Activated CD8-positive, alpha-beta memory T cell treated with anti-CD3 and anti-CD28 coated beads for 1 hour (primary cell): ENCODE measurements at places on chromosomes 4 and X.

GRCh38 chr4:45668128-45668527 is 455.7 kb downstream of the GABRG1 start:
- no peak for DNase-seq

DNA sequence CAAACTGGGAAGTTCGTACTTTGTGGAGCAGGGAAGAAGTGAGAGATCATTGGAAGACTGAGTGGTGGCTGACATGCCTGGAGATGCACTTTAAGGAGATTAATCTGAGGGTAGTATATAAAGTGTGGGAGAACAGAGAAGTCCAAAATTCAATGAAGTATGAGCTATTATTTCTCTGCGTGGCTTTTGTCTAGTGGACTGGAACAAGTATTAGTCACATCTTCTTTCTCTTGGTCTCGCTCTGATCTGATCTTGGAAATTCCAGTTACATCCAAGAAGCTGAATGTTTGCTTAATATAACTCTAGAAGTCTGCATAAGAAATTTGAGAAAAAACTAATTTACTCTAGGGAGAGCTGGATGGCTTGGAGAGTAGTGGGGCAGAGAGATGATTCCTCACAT is 64.8 kb upstream of the NR0B1 start:
- no peak for DNase-seq

- DNase-seq: no peak
These were observed 57.1 kb upstream of the ATXN3L start for GRCh38 chrX:13376857-13377549.

DNA sequence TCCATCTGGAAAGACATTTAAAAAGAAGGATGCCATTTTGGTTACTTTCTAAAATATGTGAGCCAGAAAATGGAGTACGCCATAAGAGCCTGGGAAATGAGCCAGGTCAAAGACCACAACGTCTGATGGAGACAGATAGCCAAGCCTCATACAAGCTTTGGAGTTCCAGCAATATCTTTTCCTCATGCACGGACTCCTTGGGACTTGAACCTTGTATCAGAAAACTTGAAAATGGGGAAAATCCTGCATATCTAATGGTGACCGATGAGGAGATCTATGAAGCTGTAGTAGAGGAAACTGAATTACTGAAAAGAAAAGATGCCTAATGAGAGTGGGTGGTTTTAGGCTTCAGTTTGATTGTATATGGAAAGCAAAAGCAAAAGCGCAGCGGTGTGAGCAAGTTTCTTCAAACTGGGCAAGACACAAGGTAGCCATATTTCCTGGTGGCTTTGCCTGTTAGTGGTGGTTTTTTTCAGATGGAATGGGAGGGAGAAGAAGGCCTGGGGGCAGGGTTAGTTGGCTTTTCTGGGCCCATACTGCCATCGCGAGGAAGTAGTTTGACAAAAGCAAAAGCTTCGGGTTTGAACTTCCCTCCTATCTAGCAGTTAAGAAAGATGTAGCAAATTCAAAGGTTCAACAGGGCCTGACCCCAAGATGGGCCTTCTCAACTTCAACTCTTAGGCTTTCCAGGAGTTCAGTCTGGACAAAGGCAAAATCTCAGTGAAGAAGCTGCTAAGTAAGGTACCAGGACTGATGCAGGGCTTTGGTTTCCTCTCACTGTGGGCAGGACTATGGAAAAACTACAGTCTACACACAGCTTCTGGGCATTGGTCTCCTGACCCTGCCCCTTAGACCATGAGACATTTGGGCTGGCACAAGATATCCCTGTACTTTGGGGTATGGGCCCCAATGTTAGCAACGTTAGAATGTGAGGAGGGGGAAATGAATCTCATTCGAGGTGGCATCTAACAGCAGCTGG is 210.0 kb upstream of the STK26 start:
- peak; percentile 75 for DNase-seq

DNA sequence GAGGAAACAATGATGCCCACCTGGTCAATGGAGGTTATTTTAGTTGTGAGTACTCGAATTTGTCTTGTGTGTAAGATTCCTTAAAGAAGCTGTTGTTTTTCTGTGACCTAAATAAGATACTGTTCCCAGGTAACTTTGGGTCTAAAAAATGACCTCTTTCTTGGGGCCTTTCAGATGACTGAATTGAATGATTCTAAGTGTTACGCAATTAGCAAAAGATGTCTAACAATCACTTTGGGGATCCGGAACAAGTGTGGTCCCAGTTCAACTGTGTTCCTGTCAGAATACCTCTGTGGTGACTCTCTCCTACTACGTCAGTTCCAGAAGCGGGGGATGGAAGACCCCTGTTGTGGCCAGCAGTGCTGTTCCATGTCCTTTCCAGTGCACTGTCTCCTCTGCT is 99.4 kb downstream of the FRAS1 start:
- no peak for DNase-seq

DNA sequence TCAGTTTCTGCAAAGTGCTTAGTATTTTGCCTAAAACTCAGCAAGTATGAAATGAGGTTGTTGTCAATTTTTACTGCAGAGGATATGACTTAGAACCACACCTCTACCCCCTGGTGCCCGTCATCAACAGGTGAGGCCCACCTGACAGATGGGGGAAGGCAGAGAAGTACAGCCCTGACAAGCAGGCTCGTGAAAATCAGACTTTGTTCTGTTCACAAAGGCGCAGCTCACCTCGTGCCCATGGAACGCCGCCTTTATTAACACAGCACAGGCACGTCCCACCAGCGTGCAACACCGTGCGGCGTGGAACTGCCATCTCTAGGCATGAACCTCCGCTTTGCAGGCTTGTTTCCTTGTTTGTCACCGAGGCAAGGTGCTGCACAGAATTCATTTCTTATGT is 13.3 kb downstream of the CYP4V2 start:
- no peak for DNase-seq

DNA sequence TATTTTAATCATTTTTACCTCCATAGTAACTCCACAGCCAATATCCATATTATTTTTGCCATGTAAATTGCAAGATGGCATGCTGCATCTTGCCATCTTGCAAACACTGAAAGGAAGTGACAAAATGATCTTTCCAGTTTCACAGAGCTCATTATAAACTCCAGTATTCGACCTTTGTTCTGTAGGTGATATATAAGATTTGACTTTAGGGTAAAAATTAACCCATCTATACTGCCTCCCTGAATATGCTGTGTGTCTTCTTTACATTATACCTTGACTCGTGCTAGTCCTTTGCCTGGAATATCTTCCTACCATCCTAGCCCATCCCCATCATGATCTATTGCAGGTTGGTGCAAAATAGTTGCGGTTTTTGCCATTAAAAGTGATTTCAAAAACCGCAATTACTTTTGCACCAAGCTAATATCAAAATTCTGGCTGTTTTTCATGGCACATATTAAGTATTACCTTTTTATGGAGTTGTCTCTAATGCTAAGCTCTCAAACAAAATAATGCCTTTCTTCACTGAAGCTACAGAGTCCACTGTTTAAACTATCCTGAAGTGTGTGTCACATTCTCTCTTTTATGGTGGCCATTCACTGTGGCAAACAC is 161.1 kb downstream of the PCDH19 start:
- DNase-seq: no peak

- DNase-seq: no peak
These were observed 19.7 kb downstream of the HTRA3 start for GRCh38 chr4:8289151-8289750.

GRCh38 chrX:107714206-107714891 is 61.2 kb downstream of the TSC22D3 start:
- DNase-seq: no peak

- no peak for DNase-seq
These were observed 88.6 kb upstream of the MAD2L1 start for GRCh38 chr4:120155287-120155686.

DNA sequence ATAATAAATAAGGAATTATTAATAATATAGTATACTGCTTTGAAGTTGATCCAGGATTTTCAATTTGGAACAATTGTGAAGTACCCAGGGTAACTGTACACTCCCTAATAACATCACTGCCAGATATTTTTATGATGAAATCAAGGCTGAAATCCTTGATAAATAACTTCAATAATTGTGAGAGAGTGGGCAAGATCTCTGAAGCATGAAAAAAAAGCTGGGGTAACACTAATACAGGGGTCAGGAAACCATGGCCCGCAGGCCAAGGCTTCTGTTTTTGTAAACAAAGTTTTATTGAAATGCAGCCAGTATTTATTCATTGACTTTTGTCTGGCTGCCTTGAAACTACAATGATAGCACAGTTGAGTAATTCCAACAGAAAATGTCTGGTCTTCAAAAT is 41.6 kb downstream of the CPEB2 start:
- no peak for DNase-seq

DNA sequence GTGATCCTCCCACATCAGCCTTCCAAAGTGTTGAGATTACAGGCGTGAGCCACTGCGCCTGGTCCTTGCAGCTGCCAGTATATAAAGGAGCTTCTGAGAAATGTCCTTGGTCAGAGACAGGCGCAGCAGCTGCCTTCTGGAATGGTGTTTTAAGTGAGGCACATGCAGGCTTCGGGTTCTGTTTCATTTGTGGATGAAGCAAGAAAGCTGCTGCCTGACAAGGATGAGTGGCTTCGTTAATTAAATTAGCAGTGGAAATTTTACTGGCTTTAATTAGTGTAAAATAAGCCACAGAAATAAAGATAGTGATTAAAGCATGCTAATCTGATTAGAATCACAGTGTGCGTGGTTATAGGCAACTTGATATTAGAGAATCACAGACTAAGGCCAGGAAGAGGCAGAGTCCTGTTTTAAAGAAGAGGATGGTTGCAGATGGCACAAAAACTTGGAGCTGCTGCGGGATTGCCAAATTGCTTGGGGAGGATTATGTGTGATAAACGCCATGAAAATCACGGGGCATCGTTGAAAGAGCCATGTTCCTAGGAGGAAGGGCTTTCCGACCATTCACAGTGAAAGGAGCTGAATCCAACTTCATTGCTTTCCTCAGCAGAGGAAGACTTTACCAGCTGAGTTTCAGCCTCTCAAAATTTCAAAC is 348.4 kb upstream of the FAT1 start:
- DNase-seq: no peak

DNA sequence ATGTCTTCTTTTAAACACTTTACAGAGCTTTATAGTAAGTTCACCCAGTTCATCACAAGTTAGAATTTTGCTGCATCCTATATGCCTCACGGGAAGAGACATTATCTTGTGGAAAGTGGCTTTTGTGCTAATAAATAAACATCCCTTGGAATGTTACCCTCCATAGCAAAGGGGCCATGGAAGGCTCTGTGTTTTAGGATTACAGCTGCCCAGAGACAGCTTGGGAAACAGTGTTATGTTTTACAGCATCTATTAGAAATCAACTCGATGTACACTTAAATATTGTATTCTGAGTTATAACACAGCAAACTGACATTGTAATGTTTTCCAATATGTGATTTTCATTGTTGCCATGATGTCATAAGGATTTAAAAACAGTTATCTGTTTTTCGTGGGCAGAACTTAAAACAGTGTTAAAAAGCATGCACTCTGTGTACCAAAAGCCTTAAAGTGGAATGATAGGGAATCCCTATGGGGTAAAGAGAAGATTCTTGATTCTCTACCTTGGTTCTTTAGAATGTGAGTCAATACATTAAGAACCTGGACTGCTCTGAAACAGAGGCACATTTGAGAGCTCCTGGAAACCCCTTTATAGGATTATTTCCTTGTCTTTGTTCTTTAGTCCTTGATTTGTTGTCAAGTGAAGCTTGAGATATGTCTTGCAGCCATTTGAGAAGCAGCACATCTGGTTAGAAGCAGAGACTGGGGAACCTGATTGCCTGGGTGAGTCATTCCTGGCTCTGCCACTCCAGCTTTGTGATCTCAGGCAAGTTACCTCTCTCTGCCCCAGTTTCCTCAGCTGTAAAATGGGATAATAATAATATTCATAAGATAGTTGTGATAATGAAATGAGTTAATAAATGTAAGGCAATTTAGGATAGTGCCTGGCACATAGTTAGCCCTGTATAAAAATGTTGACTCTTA is 41.6 kb downstream of the ARHGAP10 start:
- DNase-seq: no peak

- DNase-seq: no peak
These were observed 140.0 kb upstream of the SCML1 start for GRCh38 chrX:17597327-17597726.

DNA sequence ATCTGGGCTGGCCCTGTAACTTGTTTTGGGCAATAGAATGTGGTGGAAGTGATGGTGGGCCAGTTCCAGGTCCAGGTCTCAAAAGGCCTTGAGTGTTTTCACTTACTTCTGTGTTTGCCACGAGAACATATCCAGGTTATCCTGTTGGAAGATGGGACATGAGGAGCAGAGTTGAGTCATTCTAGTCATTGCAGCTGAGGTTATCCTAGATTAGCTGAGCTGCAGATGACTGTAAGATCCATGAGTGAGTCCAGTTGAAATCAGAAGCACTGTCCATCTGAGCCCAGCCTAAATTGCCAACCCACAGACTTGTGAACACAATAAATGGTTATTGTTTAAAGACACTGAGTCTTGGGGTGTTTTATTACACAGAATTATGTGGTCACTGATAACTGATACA is 45.3 kb upstream of the RPS6KA3 start:
- DNase-seq: no peak

DNA sequence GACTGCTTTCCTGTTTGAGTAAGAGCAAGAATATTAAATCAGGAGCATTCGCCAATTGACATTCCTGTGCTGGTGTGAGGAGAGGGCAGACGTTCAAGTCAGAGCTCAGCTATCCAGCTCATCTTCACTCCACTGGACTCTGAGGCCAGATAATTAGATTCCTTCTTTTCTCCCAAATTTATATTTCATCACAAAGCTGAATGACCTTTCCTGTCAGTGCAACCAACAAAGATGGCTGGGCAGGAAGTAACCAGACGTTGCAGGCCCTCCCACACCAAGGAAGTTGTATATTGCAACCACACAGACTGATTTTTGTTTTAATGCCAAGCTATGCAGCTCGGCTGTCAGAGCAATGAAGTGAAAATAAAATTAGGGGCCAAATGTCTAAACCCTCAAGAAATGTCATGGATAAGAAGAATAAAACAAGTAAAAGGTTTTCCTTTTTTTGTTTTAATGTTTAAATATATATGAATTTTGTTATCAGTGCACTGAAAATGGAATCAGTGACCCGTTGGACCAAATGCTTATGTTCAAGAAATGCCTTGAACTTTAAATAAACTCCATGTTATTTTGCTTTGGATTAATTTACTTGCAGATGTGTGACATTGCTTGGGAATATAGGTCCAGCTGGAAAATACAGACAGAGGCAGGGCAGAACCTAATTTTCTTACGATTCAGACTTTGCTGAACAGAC is 578.9 kb upstream of the FAT1 start:
- DNase-seq: no peak

GRCh38 chr4:172898715-172899114 is 269.9 kb upstream of the GALNT7 start:
- DNase-seq: no peak

DNA sequence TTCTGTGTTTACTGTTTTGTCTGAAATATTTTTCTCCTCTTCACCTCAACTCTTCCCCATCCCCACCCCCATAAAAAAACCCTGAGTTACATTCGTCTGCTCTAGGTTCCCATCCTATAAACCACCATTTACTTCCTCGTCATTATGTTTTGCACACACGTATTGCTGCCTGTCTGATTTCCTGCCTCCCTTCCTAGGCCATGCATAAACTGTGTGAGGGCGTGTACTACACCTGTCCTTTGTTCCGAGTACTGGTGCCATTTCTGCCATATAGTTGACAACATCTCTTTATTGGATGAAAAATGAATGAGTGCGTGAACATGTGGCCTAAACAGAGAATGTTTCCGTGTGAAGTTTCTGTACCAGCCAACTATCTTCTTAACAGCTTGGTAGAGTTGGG is 258.5 kb upstream of the FAT1 start:
- DNase-seq: no peak
